Activated CD4-positive, alpha-beta T cell treated with anti-CD3 and anti-CD28 coated beads for 36 hours (primary cell): ENCODE measurements at places on chromosomes 7 and 10. TPM values are rescaled to one million over a fixed set of nuclear protein-coding genes. Genes with fewer than 3 reads are reported as not detected.

Gene KCNIP2
- total RNA-seq = 2.7 TPM

Gene ITGB8
- total RNA-seq = not detected

Gene BMI1
- total RNA-seq = 52.9 TPM

Gene TAS2R4
- 0.60 TPM for total RNA-seq

Gene RBM20
- total RNA-seq = 0.40 TPM

Gene NXPH1
- total RNA-seq = not detected

Gene NOS3
- 9.3 TPM for total RNA-seq

Gene PRPS1L1
- total RNA-seq = not detected

Gene TMEM26
- total RNA-seq = not detected

Gene LRRC17
- 0.25 TPM for total RNA-seq

Gene AHR
- total RNA-seq = 42.3 TPM

Gene SMKR1
- 2.3 TPM for total RNA-seq

Gene SVIL
- total RNA-seq = 12.5 TPM

Gene UCMA
- not detected for total RNA-seq

Gene LOXL4
- not detected for total RNA-seq

Gene GPR26
- not detected for total RNA-seq

Gene BEND7
- total RNA-seq = not detected

Gene TMEM213
- total RNA-seq = not detected

Gene PDK4
- total RNA-seq = not detected

Gene AKR1C8
- total RNA-seq = not detected

Gene HEPACAM2
- total RNA-seq = not detected

Gene OR9A2
- not detected for total RNA-seq

Gene MET
- 0.63 TPM for total RNA-seq

Gene MASTL
- total RNA-seq = 42.1 TPM

Gene NCOA4
- total RNA-seq = 84.3 TPM

Gene HSPB1
- total RNA-seq = 71.1 TPM

Gene LIPJ
- total RNA-seq = not detected

Gene GRID2IP
- total RNA-seq = 0.05 TPM

Gene TMEM130
- not detected for total RNA-seq

Gene SUMF2
- total RNA-seq = 128 TPM

Gene OR2A12
- total RNA-seq = not detected

Gene ASAH2
- 0.05 TPM for total RNA-seq

Gene DPP6
- not detected for total RNA-seq
